Activated T-helper 1 cell treated with Interleukin-2 at 50 U/mL for 16 hours (primary cell): ENCODE measurements at places on chromosomes 11 and 22.

GRCh38 chr11:80441821-80442220 lies 1001.0 kb upstream of the TENM4 start:
- no peak for DNase-seq

DNA sequence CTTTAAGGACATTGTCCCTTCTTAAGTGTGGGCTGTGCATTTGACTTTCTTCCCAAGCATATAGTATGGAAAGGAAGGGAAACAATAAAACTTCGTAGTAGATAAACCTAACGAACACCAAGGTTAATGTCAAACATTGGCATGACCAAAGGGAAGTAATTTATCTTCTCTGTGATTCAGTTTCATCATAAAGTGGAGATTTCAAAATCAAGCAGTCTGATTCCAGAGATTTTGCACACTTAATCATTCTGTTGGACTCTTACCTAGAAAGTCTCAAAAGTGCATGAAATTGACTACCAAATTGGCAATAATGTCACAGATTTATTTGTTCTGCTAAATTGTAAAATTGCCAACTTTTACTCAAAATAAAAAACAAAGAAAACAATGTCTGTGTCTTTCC lies 559.7 kb downstream of the JRKL start:
- DNase-seq, result no peak

DNA sequence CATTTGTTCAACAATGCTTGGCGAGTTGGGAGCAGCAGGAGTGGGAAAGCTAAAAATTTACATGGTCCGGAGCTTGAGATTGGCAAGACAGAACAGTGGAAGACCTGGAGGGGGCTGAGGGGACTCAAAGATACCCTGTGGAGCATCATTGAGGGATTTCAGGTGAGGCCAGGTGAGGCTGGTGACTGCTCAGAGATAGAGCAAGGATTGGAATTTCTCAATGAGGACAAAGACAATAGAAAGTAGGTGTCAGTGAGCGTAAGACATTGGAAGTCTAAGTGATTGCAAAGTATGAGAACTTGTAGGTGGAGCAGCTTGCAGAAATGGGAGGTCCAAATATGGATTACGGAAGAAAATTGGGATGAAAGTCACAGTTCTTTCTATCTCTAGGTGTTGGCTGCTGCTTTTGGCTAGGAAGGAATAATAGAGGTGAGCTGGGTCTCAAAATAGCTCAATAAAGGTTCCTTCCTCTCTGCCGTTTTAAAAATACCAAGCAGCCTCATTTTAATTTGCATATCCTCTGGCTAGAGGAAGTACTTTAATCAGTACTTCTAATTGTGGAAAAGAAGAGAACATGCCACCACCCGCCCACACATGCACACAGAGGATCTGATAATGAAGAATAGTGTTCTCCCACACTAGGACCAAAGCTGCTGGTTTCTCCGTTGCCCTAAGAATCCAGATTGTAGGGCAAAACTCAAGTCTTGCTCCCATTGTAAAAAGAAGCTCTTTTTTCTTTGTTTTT lies 41.8 kb upstream of the SORL1-AS1 start:
- no peak for DNase-seq

- no peak for DNase-seq
Measured at GRCh38 chr11:73493956-73494598, 103.8 kb downstream of the FAM168A start.

DNA sequence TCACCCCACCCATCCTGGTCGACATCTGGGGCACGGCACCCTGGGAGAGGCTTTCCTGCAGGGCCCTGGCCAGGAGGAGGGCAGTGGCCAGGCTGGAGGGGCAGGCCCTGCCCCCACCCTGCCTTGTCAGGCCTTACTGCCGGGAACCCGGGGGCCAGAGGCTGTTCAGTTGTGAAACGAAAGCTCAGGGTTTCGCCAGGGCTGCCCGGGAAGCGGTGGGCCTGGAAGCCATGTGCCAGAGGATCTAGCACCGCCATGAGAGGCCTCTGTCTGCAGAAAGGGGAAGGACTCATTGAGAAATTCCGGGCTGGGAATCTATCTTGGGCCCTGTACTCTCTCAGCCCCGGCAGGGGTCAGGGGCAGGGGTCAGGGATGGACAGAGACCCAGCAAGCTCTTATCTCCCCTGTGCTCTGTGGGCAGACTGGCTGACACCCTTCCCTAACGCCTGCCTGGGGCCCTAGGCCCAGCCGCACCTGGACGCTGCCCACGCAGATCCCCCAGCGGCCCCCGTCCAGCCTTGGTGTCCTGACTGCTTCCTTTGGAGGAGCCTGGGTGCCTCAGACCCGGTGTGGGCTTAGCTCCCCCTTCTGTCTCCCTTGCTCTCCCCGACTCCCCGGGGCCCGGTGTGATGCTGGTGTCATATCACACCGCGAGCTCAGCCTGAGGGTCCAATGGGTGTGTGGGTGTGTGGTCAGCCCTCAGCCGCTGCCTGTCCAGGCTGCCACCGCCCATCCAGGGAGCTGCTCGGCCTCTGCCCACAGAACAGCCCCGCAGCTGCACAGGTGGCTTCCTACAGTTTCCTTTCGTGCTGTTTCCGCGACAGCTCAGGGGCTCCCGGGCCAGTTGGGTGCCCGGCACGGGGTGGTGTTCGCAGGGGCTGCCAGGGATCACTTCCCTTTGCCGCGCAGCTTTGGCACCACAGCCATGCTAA lies 6.5 kb downstream of the PIM3 start:
- DNase-seq, result no peak

GRCh38 chr11:61496602-61497400 lies 11.7 kb upstream of the LRRC10B start:
- no peak for DNase-seq

GRCh38 chr11:120238968-120239620 lies 846 bp upstream of the POU2F3 start:
- DNase-seq, result no peak

GRCh38 chr22:36433318-36434231 lies 45.8 kb upstream of the MYH9 start:
- DNase-seq, result no peak

- no peak for DNase-seq
Measured at GRCh38 chr22:47626428-47627390, 864.3 kb downstream of the TBC1D22A start.

DNA sequence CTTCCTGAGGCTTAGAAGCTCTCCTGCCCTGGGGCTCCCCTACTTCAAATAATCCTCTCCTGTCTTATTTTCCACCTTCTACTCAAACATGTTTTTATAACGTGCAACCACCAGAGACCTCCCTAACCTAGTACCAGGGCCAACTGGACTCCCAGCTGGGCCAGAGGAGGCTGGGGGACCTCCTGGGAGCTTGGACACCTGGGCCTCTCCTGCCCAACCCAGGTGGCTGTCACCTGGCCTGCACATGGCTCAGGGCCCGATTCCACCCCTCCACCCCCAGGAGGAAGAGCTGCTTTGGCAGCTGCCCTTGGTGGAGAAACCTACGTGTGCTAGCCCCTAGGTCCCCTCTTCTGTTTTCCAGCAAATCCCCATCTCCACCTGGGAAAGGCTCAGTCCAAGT lies 105.2 kb downstream of the ABTB2 start:
- DNase-seq, result no peak

DNA sequence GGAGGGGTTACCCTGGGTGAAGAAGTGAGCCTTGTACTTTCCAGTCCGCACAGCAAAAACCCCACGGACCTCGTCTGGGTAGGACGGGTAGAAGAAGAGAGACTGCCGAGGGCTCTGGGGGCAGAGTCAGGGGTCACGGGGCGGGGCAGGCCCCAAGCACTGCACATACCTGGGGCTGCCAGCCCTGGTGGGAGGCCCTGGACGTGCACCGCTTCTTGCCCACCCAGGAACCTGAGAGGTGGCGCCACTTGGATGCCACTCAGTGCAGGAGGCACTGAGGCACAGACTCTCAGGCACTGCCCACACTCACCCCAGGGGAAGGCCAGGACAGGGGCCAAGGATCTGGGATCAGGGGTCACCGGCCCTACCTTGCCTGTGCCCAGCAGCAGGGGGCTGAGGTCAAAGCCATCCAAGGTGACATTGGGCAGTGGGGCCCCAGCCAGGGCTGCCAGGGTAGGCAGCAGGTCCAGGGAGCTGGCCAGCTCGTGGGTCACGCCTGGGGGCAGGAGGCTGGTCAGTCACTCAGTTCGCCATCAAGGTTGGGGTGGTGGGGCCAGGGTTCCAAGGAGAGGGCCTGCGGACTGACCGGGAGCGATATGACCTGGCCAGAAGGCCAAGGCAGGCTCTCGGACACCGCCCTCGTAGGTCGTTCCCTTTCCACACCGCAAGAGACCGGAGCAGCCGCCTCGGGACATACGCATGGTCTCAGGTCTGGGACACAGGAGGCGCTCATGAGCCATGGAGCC lies 2.2 kb downstream of the ARSA start:
- no peak for DNase-seq

DNA sequence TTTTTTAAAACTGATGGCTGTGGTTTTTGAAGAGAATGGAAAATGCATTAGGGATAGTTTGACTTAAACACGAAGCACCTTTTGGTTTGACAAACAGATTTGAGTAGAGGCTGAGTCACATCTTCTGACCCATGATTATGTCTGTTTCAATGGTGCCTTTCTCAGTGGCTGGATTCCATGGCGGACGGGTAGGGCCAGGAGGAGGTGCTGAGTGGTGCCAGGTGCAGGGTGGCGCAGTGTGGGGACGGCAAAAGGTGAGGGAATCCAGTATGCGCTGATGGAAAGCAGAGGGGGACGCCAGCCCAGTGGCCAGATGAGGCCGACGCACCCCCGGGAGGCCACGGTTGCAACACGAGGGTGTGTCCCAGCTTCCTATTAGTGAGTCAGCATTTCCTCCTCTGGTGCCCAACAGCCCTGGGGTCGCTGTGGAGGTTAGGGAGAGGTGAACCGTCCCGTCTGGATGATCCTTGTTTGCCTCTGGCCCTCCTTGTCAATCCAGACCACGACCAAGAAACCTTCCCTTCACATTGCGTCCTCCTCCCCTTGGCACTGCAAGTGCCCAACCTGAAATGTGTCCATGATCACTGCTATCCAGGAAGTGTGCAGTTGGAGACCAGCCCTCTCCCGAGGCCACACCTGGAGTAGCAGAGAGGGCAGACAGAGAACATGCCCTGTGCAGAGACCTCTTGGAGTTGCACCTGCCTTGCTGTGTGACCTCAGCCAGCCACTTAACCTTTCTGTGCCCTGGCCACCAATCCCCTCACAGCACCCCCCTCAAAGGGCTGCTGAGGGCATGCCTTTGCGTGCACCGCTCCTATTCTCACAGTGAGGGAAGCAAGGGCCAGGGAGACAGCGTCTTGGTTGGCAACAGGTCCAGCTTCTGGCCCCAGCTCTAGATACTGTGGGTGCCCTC lies 32.5 kb upstream of the ATXN10 start:
- DNase-seq, result no peak

GRCh38 chr11:75449776-75450175 lies 16.8 kb upstream of the KLHL35 start:
- no peak for DNase-seq

GRCh38 chr11:12085371-12086251 lies 24.8 kb upstream of the MICAL2 start:
- DNase-seq, result no peak

DNA sequence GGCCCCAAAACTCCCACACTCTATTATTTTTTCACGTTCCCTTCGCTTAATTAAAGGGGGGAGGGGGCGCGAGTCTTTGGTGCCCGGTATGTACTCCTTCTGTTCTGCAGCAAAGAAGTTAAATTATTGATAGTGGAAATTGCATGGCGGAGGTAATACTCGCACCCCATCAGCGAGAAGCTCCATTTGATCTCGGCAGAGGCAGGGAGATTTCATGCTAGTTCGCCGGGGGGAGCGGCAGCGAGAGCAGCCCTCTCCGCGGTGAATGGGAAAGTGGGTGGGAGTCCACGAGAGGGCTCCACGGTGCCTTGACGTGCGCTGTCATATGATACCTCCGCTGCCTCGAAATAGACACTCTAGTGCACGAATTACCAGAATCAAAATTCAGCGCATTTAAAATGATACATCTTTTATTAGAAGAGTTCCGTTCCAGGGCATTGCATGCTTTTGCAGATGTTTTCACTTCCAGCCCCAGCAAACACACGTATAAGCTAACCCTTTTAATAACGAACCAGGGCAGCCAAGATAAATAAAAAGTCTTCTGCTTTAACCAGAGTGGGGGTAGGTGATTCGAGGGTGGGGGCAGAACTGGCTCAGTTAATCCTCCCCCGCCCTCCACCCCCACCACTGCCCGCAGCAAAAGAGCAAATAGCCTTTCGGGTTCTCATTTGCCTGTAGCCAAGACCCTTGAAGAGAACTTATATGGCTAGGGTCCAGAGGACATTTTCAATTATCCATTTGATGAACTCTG lies 1.3 kb upstream of the BDNF start:
- DNase-seq, result no peak

DNA sequence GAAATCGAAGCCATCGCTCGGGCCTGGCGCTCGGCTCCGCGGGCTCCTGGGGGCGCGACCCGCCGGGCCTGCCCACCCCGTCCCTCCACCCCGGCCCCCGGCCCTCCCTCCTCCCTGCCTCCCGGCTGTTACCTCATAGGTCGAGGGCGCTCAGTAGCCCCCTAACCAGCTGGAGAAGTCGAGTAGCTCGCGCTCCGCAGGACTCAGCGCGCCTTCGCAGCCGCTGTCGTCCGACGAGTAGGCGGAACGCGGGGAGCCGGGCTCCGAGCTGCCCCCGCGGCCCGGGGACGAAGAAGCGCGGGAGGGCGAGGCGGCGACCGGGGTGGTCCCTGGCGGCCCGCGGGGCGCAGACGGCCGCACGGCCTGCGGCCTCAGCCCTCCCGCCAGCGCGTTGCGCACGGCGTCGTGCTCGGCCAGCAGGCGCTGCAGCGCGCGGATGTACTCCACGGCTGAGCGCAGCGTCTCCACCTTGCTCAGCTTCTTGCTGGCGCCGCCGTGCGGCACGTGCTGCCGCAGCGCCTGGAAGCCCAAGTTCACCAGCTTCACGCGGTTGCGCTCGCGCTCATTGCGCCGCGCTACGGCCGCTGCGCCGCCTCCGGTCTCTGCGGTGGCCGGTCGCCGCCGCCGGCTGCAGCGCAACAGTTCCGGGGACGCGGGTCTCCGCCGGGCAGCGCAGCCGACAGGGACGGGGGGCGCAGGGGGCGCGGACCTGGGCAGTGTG lies 627 bp downstream of the ASCL2 start:
- DNase-seq, result peak; percentile 26

- DNase-seq, result no peak
Measured at GRCh38 chr22:41394012-41394356, 12.2 kb downstream of the TEF start.

DNA sequence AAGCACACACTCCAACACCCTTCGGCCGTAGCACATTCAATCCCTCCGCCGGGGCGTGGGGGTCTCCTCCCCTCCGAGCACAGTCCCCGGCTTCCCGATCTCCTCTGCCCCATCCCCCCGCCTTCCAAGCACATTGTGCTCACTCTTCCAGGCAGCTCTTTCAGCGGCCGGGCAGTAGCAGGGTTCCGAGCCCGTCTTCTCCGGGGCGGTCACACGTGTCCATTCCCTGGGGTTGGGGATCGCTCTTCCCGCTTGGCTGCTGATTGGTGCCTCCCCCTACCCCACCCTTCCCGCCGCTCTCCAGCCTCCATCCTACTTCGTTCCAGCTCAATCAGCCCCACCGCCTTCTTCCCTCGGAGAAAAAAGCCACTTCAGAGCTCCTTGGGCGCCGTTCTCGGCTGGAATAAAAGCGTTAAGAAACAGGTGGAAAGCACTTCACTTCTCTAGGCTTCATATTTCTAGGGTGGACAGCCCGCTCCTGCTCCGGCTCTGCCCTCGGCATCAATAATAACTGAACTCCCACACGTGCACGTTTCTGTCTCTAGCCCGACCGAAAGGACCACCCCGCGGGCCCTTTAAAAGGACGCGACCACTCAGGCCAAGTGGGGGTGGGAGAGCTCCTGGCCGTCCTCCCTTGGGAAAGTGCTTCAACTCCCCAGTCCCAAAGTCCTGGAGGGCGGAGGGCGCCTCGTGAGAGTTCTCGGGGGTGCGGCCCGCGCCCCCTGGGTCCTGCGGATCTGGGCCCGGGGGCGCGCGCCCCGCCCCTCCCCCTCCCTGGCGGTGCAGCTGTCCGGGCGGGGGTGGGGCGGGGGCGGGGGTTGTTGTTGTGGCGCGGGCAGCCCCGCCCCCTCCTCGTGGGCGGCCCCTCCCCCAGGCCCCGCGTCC lies 464 bp upstream of the CECR2 start:
- no peak for DNase-seq
